CD4-positive, alpha-beta T cell treated with Interleukin-1 beta for 1 hour (primary cell): ENCODE measurements at places on chromosomes 3 and 15.

DNA sequence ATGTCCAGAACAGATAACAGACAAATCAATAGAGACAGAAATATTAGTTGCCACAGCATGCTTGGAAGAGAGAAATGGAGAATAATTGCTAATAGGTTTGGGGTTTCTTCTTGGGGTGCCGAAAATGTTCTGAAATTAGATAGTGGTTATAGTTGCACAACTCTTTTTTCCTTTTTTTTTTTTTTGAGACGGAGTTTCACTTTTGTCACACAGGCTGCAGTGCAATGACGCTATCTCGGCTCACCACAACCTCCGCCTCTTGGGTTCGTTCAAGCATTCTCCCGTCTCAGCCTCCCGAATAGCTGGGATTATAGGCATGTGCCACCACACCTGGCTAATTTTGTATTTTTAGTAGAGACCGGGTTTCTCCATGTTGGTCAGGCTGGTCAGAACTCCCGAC, 163.3 kb downstream of the PLCH1 start:
- DNase-seq: peak; percentile 13

DNA sequence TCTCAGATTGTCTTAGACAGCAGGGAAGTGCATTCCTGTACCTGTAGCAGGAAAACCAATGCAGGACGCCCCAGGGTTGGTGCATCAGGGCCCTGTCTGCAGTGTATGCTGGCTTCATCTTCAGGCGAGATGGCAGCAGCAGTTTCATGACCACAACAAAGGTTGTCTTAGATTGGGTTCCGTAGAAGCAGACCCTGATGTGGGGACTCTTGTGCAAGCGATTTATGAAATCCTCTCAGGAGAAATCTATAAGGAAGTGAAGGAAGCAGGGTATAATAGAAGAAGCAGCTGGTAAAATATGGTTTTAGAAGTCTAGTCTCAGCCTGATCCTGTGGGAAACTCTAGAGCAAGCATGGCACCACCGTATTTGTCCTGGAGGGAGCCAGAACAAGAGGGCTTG, 25.0 kb downstream of the DNAH1 start:
- no peak for DNase-seq

- DNase-seq: no peak
These were observed 30.8 kb downstream of the MEX3B start for GRCh38 chr15:82014989-82015388.

- no peak for DNase-seq
These were observed 112.1 kb upstream of the LPP start for GRCh38 chr3:188041895-188042294.

DNA sequence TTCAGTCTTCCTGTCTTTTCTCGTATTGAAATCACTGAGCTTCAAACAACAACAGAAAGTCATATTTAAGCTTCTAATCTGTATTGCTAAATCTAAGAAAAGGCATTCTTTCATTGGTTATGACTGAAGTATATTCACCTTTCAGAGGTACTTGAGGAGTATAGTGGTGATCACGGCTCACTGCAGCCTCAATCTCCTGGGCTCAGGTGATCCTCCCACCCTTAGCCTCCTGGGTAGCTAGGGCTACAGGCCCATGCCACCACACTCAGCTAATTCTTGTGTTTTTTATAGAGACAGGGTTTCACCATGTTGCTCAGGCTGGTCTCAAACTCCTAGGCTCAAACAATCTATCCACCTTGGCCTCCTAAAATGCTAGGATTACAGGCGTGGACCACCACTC, 38.7 kb downstream of the WDR49 start:
- DNase-seq: no peak

DNA sequence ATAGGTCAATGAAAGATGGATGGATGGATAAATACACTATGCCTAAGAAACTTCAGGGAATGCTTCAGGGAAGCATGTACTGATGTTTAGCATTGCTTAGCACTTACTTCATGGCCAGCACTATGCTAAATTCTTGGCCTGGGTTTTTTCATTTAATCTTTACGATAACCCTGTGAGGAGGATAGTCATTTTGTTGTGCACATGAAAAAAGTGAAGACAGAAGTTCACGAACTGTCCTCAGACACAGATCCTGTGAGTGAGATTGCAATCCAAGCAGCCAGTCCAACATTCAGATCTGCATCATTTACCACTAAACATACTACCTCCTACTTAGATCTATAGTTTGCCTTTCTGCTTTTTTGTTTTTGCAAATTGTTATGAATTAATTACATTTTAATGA, 510.8 kb upstream of the AGTR1 start:
- DNase-seq: no peak

DNA sequence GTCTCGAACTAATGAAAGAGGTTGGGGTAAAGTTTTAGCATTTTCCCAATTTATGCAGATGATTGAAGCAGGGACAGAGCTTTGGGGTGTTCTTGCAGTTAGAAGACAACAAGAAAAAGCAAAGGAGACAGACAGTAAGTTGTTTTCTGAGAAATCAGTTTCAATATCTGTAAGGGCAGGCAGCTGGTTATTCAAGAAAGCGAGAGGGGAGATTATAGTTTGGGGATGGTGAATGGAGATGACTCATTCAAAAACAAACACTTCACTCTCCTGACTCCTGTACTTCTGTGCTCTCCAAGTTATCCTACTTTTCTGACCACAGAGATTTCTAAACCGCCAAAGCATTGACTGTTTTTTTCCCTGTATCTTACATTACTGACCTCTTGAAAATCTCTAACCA, 352.0 kb downstream of the GAP43 start:
- DNase-seq: no peak

DNA sequence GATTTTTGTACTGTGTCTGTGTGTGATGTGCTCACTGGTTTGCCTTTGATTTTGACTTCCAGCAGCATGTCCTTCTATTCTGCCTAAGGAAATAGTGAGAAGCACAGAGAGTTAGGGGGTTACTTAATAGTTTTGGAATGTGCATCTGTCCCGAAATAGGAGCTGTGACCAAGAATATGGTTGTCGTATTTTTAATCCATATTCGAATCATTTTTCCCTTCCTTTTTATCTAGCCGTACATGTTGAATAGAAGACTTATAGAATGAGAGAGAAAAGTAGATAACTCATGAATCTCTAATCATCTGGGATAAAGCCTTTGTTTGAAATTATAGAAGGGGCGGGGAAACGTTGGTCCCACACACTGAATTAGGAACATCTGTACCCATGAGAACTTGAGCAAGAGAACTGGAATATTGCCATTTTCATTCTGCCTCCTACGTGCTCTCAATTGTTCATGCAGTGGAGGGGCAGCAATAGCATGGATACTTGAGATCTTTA, 23.6 kb downstream of the CRTC3 start:
- no peak for DNase-seq

DNA sequence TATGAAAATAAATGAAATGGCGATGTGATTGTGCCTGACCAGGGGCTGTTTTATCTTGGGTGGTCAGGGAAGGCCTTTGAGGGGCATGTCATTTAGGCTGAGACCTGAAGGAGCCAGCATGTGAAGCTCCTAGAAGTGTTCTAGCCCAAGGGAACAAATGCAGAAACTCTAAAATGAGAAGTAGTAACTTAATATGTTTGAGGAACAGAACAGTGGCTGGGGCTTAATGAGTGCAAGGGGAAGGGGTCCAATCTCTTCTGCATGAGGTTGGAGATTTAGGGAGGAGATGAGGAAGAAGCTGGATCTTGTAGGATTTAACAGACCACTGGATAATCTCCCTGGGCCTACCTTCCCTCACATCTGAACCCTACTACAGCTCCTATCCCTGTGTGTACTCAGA, 110.5 kb downstream of the AKAP13 start:
- DNase-seq: no peak

- DNase-seq: peak; percentile 78
These were observed at the start of gene CACNA2D2 for GRCh38 chr3:50503504-50504342. TSS of gene CACNA2D2 (minus strand) at chr3:50503634. CDS start at chr3:50503423, 211 bp downstream.

DNA sequence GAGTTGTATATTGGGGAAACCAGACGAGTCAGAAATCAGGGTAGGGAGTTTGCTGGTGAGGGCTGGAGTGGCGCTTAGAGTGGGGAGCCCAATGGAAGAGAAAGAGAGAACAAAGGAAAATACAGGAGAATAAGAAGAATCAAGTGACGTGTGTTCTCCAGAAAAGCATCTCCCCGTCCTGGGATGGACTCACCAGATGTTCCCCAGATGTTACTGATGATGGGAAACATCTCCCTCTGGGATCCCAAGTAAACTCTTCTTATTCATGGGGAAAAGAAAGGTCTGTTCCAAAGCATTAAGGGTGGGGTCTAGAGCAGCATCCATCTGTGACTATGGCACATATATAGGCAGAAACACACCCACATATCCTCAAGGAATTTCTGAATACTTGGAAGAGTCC, 3.0 kb upstream of the CSRNP1 start:
- no peak for DNase-seq

GRCh38 chr15:37083610-37084009, 16.7 kb downstream of the MEIS2 start:
- DNase-seq: no peak

DNA sequence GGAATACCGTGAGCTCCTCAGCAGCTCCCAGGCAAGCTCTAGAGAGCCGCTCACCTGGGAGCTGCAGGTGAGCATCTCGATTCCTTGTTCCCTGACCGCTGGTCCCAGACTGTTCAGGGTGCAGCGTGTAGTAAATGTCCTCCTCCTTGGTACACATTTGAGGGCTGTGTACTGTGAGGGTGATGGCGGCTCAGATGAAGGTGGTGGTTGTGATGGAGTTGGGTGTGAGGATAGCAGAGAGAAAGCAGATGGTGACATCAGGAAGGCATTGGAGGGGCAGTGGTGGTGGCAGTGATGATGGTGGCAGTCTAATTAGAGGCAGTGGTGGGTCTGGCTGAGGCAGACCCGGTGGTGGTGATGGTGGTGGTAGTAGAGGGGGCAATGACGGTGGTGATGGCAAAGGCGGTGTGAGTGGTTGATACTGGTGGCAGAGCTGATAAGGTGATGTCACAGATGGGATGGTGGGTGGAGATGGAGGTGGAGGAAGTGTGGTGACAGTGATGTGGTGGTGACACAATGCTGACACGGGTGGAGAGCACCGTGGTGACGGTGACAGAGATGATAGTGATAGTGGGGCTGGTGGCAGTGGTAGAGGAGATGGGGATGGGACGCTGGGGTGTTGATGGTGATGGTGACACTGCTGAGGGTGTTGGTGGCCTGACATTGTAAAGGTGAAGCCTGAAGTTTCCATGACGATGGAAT, at the start of gene DNAJB8:
Gene DNAJB8, minus strand, starts transcription at position 51 of the 702 bp plus-strand sequence. CDS start 3,645 bp downstream, outside the sequence.
- peak; percentile 36 for DNase-seq

DNA sequence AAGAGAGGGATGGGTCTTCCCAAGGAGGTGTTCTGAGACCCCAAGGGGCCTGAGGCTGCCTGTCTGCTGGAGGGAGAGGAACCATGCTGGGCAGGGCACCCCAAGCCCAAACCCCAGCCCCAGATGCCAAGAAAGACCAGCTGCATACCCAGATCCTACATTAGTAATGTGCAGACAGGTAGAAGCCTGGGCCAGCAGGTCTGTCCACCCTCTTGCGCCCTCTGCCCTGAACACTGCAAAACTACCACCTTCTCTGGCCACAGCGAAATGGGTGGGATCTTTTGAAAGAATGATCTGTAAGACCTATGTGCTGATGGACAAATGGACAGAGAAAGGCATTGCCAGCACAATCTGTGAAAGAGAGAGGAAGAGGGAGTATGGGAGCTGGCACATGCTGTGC, 283.2 kb downstream of the EPHB1 start:
- DNase-seq: no peak
